Stimulated activated CD4-positive, alpha-beta T cell treated with anti-CD3 and anti-CD28 coated beads, Interleukin-1b, Interleukin-23, amount 100 ng/mL, for 24 hours (primary cell): ENCODE measurements at places on chromosomes 3 and 15.

DNA sequence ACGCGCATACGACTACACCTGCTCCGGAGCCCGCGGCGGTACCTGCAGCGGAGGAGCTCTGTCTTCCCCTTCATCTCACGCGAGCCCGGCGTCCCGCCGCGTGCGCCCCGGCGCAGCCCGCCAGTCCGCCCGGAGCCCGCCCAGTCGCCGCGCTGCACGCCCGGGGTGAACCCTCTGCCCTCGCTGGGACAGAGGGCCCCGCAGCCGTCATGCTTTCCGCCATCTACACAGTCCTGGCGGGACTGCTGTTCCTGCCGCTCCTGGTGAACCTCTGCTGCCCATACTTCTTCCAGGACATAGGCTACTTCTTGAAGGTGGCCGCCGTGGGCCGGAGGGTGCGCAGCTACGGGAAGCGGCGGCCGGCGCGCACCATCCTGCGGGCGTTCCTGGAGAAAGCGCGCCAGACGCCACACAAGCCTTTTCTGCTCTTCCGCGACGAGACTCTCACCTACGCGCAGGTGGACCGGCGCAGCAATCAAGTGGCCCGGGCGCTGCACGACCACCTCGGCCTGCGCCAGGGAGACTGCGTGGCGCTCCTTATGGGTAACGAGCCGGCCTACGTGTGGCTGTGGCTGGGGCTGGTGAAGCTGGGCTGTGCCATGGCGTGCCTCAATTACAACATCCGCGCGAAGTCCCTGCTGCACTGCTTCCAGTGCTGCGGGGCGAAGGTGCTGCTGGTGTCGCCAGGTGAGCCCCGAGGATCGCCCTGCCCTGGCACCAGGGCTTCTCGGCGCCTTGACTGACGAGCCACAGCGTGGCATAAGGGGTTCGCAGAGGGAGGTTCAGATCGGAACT lies 420 bp downstream of the SLC27A2 start:
- no peak for DNase-seq

GRCh38 chr15:100140527-100141308 lies 201.1 kb downstream of the ADAMTS17 start:
- DNase-seq: no peak

- no peak for DNase-seq
These were observed 217.9 kb upstream of the THBS1 start for GRCh38 chr15:39362821-39363561.

- no peak for DNase-seq
These were observed 151.1 kb downstream of the DOCK3 start for GRCh38 chr3:50825841-50826240.

DNA sequence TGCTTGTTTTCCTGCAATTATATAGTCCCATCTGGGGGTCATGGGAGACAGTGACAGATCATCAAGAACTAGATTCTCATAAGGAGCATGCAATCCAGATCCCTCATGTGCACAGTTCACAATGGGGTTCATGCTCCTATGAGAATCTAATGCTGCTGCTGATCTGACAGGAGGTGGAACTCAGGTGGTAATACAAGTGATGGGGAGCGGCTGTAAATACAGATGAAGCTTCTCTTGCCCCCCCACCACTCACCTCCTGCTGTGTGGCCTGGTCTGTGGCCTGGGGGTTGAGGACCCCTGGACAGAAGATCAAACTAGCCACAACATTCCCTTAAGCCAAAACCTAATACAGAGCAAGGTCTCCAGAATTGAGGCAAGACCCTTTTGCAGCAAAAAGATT lies 161.1 kb downstream of the WDR76 start:
- DNase-seq: no peak

- no peak for DNase-seq
These were observed 150.3 kb downstream of the ALCAM start for GRCh38 chr3:105516972-105517371.

DNA sequence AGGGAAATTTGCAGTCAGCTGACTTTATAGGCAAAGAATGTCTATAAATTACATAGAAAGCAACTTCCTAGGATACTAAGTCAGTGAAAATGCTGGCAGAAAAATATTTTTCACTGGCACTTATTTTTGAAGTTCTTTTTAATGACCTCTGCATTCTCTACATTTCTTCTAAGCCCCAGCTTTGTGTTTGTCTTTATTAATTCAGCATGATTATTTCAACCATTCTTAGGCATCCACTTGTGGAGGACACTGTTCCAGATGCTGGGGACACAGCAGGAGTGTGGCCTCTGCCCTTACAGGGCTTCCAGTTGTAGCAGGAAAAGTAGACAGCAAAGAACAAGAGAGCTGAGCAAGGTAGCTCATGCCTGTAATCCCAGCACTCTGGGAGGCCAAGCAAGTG lies 15.0 kb downstream of the LRRK1 start:
- DNase-seq: no peak

DNA sequence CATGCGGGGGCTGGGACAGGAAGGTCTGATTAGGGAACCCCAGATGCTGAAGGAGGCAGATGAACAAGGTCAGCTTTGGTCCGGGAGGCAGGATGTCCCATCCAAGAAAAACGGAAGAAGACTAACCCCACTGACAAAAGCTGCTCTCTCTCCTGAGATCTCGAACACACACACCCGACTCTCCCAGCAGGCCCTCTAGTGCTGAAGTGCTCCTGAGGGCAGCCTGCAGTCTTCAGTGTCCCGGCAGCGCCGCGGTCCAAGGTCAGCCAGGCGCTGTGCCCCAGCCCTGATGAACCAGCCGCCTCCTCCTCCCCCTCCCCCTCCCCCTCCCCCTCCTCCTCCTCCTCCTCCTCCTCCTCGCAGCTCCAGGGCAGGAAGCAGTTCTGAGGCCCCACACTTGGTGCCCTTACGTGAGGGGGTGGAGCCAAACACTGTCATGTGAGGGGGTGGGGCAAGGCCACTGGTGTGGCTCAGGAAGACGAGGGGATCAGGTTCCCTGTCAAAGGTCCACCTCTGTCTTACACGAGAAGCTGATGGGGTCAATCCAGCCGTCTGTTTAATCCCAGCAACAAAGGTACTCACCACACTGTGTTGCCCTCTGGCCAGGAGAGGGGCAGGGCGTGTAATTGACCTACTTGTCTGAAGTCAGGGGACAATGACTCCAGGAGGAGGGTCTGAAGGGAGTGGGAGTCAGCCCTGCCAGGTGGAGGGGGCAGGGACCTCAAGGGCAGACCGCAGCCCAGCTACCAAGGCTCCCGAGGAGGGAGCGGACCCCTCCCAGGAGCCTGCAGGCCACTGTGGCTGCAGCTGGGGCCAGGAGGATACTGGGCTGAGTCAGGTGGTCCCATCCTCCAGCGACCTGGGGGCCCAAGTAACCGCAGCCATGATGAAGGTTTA lies 34.3 kb downstream of the PRR23E start:
- no peak for DNase-seq
